Choroid plexus epithelial cell (primary cell): ENCODE measurements at places on chromosomes 7 and 10.
A peak's percentile ranks its signal among the peaks of the same experiment; 100 is the strongest.

GRCh38 chr10:86798025-86798424, 41.6 kb downstream of the BMPR1A start:
- DNase-seq = no peak

GRCh38 chr7:22397981-22398380, 41.0 kb upstream of the RAPGEF5 start:
- no peak for DNase-seq

GRCh38 chr10:71443676-71444075, 47.0 kb downstream of the CDH23 start:
- DNase-seq = no peak

- no peak for DNase-seq
Measured at GRCh38 chr10:86191166-86191565, 175.4 kb downstream of the GRID1 start.

DNA sequence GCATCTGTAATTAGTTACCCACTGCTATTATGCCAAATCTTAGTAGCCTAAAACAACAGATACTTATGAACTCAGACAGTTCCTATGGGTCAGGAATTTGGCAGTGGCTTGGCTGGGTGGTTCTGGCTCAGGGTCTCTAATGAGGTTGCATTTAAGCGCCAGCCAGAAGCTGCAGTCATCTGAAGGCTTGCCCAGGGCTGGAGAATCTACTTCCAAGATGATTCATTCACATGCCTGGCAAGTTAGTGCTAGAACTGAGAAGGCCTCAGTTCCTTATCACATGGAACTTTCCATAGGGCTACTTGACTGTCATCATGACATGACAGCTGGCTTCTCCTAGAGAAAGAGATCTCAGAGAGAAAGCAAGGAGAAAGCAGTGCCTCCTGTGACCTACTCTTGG, 121.3 kb downstream of the AVL9 start:
- DNase-seq = peak; percentile 65

DNA sequence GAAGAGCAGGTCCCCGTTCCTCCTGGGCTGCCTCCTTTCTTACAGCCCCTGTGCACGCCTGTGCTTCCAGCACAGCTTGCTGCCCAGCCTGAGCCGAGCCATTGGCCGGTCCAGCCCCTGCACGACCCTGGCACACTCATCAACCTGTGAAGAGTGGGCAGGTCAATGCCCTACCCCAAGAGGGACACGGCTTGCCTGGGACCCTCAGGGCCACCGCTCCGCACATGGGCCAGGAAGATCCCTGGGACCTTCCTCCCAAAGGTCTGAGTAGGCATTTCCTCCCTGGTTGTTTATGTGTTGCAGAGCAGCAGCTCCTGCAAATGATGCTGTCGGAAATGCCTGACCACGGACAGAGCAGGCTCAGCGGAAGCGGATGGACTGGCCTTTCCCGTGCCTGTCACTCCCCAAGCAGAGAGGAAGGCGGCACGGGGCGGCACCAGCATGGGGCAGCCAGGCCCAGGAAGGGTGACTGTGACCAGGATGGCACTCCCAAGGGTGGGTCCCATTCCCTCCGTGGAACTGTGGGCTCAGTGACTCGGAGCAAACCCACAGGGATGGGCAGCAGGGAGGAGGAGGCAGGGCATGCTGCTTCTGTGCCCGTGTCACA, 252.5 kb downstream of the TNS3 start:
- peak; percentile 63 for DNase-seq

- DNase-seq = peak; percentile 81
Measured at GRCh38 chr7:135645296-135645904, 16.9 kb upstream of the STMP1 start.

GRCh38 chr7:148941598-148942275, 57.6 kb upstream of the EZH2 start:
- DNase-seq = peak; percentile 59

DNA sequence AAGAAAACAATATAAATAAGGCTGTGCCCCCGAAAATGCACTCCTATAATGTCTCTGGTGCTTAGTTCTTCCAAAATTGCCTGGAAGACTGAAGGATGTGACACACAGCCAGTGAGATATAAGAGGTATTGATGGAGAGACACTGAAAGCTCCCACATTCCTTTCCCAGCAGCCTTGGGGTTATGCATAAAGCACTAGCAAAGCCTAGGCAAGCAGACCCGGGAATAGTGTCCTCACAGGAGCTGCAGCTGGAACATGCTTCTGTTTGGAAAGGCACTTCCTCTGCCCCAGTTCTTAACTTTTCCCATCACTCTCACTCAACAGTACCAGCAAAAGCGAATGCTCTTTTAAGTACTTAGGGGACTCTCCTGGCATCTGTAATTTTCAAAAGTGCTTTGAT, 178.0 kb downstream of the AMPH start:
- DNase-seq = no peak

DNA sequence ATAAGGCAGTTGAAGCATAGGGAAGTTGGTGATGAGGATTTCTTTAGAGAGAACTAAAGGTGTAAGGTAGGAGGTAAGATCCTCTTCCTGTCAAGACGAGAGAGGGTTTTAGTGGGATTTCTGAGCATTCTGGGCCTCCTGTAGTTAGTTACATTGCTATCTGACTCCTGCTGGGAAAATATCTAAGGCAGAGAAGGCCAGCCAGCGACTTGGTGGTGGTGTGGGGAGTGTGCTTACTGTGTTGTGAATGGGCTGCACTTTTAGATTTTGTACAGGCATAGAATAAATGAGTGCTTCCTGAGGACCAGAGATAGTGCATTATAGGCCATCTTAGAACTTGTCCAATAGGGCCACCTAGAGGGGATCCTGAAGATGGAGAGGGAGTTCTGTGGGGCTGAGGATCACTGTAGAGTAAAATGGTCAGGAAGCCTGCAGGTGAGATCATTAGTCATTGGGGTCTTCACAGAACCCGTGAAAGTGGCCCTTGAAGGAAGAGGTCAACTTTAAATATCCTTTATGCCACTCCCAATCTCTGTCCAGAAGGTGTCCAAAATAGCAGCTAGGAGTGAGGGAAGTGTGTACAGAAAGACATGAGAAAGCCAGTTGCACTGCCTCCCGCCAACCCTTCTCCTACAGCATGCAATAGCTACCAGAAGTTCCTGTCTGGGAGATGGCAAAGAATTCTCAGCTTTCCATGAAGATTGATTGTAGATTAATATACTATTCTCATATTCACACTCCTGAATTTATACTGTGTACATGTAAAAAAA, 266.6 kb downstream of the POLR1F start:
- DNase-seq = peak; percentile 95

GRCh38 chr10:69863580-69863979, 61.9 kb downstream of the COL13A1 start:
- peak; percentile 47 for DNase-seq

DNA sequence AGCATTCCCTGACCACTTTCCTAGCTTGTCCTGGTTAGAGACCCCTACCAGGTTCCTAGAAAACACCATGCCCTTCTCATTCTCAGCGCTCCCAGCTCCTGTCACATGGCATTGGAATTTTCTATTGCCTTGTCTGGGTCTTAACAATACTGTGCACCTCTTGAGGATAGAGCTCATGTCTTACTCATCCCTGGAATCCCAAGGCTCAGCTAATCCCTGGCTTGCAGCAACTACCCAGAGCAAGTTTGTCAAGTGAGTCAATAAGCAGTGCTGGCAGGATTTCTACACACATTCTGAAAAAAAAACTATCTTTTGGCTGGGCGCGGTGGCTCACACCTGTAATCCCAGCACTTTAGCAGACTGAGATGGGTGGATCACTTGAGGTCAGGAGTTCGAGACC, 11.7 kb upstream of the PRDX3 start:
- DNase-seq = peak; percentile 96

GRCh38 chr7:93895859-93896600, 5.5 kb upstream of the TFPI2 start:
- DNase-seq = no peak

GRCh38 chr7:2433713-2434550, 30.5 kb downstream of the CHST12 start:
- DNase-seq = no peak

DNA sequence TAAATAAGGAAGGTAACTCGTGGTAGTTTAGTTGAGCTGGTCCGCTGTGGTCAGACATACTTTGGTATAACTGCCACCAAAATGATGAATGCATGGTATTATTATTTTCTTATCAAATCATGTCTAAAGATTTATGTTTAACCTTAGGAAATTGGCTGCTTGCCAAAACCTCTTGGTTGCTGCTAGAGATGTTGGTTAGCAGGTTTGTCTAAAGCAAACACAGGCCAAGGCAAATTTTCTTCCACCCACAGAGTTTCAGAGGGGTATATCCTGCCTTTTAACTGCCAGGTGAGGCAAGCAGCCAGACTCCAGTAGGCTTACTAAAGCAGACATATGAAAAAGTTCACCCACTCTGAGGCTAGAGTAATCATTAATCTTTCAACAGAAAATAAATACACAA, 101.4 kb downstream of the SEMA3E start:
- DNase-seq = peak; percentile 52

GRCh38 chr7:133275446-133276095, 22.7 kb downstream of the EXOC4 start:
- peak; percentile 76 for DNase-seq

DNA sequence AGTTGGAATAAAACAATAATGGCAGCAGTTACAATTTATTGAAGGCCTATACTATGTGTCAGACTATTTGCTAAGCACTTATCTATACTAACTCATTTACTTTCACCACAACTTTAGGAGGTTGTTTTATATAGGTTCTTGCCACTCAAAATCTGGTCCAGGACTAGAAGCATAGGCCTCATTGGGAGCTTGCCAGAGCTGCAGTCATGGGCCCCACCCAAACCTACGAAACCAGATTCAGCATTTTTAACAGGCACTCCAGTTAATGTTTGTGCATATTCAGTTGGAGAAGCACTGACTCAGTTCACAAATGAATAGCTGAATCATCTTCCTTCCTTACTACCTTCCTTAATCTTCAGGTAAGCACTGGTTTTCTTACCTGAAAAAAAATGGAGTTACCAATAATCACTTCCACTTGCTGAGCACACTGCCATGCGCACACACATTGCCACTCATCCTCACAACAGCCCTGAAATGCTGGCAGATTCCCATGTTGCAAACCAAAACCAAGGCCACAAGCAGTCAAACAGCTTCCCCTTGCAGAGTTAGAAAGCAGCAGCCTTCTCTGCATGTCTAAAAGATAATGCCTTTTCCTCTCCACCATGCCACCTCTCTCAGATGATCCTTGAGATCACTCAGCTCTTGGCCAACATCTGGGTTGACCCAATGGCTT, 122.4 kb downstream of the SLC16A9 start:
- no peak for DNase-seq

DNA sequence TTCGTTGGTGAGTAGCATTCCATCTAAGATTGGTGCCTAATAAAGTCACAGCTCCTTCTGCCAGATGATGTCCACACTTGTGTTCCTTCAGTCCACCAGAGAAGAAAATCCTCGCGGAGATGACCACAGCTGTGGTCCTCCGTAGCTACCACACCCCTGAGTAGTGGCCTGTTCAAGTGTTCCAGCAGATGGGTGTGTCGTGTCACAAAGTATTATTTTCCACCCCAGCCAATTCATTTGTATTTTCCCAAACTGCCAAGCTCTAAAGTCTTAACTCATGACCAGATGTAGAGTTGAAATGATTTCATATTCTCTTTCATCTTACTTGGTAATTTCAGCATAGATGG, 251.3 kb upstream of the TCF7L2 start:
- DNase-seq = no peak

- peak; percentile 41 for DNase-seq
Measured at GRCh38 chr7:124032369-124033094, at the start of gene TMEM229A. Gene TMEM229A, minus strand, starts transcription at chr7:124033067. Its CDS starts 64 bp downstream, at chr7:124033003.

DNA sequence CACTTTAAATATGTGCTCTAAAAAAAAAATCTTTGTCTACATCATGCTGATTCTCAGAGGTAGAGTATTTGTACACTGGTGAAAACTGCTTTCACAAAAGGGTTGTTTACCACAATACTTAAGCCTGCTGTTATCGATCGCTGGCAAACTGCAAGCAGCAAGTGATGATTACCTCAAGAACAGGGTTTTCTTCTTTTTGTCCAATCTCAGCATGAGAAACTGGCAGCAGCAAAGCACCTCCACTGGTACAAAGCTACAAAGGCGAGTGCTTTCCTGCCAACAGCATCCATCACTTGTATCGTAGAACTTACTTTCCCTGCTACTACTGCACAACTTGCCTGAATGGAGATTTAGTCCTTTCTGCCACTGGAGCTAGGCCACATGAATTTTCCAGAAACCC, 276.5 kb downstream of the DGKB start:
- no peak for DNase-seq

DNA sequence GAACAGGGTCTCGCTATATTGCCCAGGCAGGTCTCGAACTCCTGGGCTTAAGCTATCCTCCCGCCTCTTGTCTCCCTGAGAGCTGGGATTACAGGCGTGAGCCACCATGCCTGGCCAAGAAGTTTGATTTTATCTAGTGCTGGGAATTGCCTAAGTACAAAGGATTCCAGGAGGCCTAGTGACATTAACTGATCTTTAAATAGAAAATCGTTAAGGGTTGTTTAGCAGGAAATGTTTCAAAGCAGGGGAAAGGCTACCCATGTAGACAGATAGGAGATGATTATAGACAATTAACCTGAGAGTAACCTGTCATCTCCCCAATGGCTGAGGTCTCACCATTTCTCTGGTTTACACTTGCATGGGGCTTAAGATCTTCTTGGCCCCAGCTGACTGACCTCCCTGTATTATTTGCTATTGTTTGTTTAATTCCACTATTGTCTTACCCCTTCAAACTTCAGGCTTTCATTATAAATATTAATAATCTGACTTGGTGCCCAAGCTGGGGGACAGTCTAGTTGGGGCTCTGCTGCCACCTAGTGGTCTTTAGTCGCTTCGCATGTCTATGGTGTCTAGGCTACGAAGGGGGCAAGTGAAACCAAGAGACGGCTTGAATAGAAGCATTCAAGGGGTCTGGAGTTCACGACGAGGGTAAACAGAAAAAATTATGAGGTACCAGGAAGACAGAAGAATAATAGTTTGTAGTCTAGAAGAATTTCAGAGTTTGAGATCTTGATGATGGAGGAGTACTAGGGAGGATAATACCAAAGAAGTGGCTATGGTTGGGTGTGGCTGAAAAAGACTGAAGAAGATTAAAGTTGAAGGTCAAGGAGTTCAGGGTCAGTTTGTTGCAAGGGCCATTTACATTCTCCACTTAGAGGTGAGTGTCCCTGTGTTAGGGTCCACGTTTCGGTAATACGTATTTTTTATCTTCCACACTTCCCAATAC, 40.4 kb upstream of the BPGM start:
- peak; percentile 75 for DNase-seq

DNA sequence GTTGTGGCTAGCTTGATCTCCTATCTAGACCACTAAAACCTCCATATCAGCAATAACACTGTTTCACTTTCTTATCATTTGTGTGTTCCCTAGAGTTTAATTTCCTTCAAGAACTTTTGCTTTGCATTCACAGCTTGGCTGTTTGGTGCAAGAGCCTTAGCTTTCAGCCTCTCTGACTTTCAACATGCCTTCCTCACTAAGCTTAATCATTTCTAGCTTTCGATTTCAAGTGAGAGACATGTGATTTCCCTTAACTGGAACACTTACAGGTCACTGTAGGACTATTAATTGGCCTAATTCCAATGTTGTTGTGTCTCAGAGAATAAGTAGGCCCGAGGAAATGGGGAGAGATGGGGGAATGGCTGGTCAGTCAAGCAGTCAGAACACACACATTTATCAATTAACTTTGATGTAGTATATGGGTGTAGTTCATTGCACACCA, 10.6 kb upstream of the BPGM start:
- DNase-seq = peak; percentile 46

GRCh38 chr10:13106387-13107045, 6.6 kb downstream of the OPTN start:
- no peak for DNase-seq

GRCh38 chr10:116765648-116766081, 23.3 kb upstream of the HSPA12A start:
- peak; percentile 37 for DNase-seq

GRCh38 chr7:141497391-141497790, 53.8 kb upstream of the AGK start:
- DNase-seq = no peak
